CD8-positive, alpha-beta T cell (primary cell): ENCODE measurements at places on chromosomes 11 and 22.

DNA sequence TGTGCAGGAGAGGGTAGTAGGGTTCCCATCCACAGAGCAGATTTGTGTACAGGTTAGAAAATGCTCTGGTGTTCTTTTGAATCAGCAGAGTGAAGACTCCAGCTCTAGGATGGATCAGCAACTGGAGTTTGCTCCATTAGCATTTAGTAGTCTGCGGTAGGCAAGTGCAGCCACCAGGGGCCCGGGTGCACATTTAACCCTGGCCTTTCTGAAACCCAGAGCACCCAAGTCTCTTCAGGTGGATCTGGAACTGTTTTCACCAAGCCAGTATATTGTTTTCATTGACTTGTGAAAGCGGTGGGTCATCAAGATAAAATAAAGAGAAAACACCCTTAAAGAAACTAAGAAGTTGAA is 100.8 kb upstream of the CLPB start:
- DNase-seq, result no peak

DNA sequence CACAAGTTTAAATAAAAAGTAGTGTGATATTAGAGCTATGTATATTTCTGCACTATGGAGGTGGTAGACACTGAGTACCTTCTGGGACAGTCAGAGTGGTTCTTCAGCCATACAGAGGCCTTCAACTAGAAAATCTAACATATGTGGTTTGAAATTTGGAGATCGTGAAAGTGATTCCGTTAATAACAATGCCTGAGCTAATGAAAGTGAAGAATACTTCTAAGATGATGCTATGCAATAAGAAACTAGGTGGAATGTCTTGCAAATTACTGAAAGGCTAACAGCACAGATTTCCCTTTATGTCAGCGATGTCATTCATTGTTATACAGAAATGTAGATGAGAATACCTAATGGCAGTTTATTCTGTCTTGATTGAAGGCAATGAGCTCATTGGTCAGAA is 1984.7 kb upstream of the RAG2 start:
- no peak for DNase-seq

DNA sequence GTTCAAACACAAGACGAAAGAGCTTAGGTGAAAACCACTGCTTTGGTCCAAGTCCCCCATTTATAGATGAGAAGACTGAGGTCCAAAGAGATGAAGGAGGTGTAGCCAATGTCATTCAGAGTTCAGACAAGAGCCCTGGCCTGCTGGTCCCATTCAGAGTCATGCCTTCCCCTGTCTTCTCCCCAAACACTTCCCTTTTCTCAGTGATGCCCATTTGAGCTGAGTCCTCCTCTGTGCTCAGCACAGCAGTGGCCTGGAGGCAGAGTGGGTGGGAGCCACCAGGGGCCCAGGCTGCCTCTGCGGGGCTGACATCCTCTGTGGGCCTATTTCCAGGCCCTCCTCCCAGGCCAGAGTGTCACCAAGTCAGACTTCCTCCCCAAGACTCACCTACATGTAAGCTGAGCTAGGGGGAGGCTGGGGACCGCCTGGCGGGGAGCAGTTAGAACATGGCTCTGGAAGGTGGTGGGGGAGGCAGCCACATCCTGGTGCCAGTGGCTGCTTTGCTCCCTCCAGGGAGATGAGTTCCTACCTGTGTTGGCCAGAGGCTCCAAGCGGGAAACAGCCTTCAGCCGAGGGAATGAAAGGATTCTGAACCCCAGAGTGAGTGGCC is 22.4 kb upstream of the LRRC10B start:
- no peak for DNase-seq

- DNase-seq, result no peak
Measured at GRCh38 chr11:8002676-8003075, 15.5 kb downstream of the EIF3F start.

DNA sequence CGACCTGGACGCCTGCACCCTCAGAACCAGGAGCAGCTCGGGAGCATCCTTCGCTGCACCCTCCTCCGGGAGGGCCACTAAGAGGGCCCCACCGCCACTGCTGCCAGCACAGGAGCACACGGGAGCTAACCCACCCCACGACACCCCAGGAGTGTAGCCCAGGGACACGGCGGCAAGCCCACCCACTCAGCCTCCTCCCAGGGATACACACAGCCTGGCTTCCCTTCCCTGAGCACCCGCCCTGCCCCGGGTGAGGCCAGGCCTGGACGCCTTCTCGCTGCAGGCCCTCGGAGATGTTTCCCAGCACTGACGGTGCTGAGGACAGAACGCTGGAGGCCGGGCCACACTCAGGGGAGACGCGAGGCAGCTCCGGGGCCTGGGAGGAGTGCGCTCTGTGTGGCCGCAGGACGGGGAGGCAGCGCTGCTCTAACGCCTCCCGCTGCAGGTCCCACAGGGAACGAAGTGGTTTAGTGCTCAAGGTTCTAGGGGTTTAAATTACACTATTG is 190.4 kb downstream of the BRD1 start:
- no peak for DNase-seq

DNA sequence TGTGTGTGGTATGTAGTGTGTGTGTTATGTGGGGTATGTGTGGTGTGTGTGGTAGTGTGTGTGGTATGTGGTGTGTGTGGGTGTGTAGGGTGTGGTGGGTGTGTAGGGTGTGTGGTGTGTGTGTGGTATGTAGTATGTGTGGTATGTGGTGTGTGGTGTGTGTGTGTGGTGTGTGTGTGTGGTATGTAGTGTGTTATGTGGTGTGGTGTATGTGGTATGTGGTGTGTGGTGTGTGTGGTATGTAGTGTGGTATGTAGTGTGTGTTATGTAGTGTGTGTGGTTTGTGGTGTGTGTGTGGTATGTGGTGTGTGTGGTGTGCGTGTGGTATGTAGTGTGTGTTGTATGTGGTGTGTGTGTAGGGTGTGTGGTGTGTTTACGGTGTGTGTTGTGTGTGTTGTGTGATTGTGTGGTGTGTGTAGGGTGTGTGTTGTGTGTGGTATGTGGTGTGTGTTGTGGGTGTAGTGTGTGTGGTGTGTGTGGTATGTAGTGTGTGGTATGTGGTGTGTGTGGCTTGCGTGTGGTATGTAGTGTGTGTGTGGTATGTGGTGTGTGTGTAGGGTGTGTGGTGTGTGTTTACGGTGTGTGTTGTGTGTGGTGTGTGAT is 4.2 kb upstream of the PPP6R2 start:
- DNase-seq, result no peak

DNA sequence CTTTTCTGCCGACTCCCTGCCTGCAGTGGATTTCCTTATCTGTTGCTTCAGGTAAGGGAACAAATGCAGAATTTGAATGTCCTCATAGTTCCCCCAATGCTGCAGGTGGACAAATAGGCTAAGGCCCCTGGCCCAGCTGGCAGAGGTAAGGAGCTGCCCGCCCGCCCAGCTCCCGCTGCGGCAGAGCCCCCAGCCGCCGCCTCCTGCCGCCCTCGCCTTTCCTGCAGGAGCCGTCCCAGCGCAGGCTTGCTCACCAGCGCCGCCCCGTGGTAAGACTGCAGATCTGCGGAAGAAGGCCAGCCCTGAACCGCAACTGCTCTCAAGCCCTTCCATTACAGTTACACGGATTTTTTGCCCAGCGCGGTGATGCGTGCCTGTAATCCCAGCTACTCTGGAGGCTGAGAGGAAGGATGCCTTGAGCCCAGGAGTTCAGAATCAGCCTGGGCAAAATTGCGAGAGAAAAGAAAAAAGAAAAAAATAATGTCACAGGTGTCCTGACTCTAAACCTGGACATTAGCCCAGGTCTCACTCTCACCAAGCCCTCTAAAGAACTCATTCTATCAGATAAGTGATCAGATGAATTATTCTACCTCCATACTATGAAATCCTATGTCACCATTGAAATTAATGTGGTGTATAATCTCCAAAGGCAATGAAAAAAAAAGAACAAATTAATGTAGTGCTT is 51.2 kb upstream of the EMID1 start:
- peak; percentile 37 for DNase-seq

DNA sequence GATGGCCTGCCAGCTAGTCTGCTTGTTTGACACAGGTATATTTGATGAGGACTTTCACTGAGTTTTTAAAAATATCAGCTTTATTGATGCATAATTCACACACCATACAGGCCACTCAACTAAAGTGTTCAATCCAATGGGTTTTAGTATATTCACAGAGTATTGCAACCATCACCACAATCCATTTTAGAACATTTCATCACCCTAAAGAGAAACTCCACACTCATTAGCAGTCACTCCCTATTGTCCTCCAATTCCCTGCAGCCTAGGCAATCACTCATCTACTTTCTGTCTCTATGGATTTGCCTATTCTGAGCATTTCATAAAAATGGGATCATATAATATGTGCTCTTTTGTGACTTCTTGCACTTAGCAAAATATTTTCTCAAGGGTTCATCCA is 397.9 kb upstream of the NARS2 start:
- DNase-seq, result no peak

DNA sequence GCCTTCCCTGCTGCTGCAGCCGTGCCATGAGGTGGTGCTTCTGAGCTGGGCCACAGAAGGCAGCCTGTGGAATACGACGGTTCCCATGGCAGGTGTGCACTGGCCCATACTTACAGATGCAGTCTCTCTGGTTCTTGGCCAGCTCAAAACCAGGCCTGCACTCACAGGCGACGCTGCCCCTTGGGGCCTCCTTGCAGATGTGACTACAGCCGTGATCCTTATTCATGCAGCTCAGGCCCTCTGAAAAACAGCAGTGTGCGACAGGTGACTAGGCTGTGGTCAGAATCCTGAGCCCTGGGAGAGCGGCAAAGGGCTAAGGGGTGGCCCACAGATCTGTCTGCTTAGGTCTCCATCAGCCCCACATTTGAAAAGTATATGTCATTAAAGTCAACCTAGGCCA is 22.1 kb downstream of the SCUBE2 start:
- no peak for DNase-seq

DNA sequence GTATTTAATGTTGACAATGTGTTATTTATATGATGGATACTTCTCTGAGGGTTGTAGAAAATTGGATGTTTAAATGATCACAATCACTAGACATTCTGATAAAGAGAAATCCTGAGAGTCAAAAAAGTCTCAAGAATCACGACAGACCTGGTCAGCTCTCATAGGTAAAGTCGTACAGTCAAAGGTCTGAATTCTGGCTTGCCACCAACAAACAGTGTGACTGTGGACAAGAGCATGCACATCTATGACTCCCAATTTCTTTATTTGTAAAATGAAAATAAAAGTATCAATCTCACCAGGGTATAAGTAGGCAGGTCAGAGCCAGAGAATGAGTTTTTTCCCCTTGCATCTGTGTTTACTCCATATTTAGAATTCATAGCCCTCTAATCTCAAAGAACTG is 556.7 kb downstream of the FAM181B start:
- no peak for DNase-seq

GRCh38 chr11:77470504-77470903 is 3.4 kb downstream of the PAK1 start:
- no peak for DNase-seq

DNA sequence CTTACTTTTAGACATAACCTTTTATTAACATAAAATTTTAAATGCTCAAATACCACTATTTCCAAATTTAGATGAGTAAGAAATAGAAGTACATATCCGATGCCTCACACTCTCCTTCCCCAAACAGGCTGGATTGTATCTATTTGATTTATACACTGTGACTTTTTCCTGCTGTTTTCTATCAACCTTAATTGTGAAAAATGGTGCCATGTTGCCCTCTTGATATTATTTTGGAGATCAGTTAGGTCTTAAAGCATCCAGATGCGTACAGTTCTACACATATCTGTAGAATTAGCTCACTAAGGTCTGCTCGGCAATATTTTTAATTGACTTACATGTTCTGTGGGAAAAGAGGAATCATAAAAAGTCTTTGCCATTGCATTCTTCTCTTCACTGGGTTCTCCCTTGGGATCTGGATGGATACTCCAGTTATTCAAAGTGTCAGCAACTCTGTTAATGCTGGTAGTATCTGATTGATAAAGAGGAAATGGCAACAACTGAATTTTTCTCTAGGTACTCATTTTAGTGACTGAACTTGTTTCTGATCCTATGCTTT is 27.2 kb downstream of the EIF3M start:
- no peak for DNase-seq

- no peak for DNase-seq
Measured at GRCh38 chr11:69001243-69002081, 11.6 kb downstream of the MRGPRF start.

GRCh38 chr11:64448599-64449380 is 89.8 kb downstream of the RPS6KA4 start:
- peak; percentile 81 for DNase-seq

- DNase-seq, result no peak
Measured at GRCh38 chr22:37627545-37627944, 11.9 kb upstream of the SH3BP1 start.
